Mucosa of gallbladder (tissue), 1 donor: ENCODE measurements at places on chromosomes 4 and X. TPM values are rescaled to one million over a fixed set of nuclear protein-coding genes. Genes with fewer than 3 reads are reported as not detected.

Gene IDUA
- total RNA-seq: 93.0 TPM

- peak; percentile 25 for DNase-seq
Measured at GRCh38 chr4:168440442-168441264, 39.6 kb downstream of the DDX60L start.

GRCh38 chr4:63049278-63049677 is 1360.0 kb downstream of the TECRL start:
- DNase-seq: no peak

DNA sequence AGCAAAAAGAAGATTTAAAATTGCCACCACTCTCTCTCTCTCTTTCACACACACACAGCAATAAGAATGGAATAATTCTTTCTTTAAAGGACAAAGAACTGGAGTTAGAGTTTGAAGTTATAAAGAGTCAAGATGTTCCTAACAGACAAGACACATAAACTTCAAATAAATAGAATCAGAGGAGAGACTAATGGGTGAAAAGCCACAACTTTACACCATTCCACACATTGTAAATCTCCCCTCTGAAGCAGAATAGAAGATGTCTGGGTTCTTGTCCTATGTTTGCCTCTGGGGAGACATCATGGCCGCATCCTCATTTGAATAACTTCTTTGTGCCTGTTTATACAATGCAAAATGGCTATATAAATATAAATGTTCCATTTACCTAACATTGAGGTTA is 39.6 kb downstream of the SLC39A8 start:
- no peak for DNase-seq

GRCh38 chr4:113445286-113445685 is 316.3 kb downstream of the CAMK2D start:
- DNase-seq: peak; percentile 26
